ENCODE measurements at places on chromosomes 1 and 21.

DNA sequence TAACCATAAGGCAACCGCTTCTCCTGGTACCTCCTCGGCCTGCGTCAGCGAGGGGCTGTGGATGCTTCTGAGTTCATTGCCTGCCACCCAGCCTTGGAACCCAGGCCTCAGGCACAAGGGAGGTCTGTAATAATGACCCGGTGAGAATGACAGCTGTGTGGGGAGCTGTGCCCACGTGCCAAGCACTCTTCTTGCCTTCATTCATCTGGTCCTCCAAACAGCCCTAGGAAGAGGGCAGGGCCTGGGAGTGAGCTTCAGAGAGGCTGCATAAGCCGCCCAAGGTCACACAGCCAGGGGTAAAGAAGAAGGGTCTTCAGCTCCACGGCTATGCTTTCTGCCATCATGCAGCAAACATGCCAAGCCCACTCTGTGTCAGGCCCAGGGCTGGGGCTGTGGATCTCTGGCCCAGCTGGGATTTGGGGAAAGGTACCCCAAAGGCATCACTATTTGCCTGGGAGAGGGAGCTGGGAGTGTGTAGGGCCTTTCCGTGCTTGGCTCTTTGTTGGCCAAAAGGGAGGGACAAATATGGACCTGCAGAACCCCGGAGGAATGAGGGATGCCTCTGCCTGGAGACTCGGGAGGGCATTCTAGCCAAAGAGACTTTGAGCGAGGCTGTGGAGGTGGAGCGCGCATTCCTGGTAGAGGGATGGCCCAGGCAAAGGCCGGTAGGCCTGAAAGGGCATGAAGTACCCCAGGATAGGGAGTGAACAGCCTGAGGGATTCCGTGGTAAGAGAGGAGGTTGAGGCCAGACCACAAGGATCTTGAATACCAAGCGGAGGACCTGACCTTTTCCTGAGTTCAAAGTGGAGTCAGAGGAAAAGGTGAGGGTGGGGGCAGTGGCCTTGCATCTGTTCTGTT lies 10.1 kb upstream of the EDN2 start:
- no peak for DNase-seq

GRCh38 chr1:202122639-202123335 lies at the start of gene GPR37L1:
Gene GPR37L1, plus strand, starts transcription at chr1:202122917. Its CDS starts 47 bp downstream, at chr1:202122964.
- no peak for DNase-seq

DNA sequence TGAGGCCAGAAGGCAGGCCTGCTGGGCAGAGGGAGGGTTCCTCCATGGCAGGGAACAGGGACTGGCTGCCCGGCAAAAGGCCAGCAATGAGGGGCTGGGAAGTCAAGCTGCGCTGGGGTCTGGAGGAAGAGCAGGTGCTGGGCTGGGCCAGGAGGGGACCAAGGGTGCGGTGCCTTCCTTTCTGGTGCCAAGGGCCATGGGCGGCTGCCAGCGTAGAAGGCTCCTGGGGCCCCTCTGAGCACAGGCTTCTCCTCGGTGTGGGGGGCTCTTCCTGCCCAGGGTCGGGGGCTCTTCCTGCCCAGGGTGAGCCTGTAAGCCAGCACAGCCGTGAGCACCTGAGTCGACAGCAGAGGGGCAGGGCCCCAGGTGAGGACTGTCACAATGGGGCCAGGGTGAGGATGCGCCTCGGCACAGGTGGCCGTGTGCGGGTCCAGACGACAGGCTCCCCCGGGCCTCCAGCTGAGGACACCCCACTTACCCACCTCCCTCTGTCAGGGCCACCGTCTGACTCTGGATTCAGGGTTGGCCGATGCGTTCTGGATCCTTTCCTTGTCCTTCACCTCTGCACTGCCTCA lies 10.7 kb upstream of the DNMT3L start:
- DNase-seq = no peak

- peak; percentile 3 for DNase-seq
These were observed 57.1 kb downstream of the WNT9A start for GRCh38 chr1:227890451-227891222.

DNA sequence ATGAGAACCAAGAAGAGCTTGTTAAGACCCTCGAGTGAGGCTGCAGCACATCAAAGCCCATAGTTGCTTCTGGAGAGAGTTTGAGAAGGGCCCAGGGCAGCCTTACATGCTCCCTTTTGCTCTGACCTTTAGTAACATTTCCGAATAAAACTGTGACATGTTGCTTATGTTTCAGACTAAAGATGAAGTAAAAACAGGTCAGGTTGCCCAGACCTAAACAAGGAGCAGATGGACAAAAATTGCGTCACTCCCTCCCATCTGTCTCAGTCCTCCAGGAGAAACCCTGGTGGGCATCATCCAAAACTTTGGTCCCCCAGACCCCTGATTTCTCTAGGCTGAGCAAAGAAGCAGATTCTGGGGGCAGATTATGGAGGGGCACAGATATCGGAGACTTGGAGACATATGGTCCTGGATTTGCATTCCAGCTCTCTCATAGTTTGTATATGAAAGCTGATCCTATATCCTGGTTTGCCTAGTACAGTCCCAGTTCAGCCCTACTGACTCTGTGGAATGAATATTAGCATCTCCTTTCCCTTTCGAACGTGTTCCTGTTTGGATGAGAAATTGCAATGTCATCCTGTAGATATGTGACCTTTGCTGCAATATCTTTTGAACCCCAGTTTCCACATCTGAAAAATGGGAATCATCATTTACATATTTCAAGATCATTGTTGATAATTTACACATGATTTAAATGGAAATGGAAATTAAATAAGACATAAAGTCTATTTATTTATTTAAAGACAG lies 304.9 kb upstream of the USP24 start:
- no peak for DNase-seq

DNA sequence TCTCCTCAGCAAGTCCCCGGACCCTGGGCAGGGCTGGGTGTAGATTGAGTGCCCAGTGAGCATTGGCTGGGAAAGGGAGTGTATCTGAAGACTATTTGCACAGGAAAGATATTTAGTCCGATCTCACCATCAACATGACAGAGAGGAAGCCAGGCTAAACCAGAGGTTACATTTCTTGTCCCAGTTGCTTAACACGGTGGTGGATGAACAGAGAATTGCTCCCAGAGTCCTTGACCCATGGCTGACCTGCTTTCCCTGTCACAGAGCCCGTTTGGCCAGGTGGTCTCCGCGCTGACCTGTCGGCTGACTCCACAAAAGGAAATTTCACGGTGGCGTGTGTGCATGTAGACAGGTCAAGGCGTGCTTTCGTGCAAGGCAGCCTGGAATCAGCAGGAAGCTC lies 83.5 kb downstream of the BEND5 start:
- DNase-seq = no peak

DNA sequence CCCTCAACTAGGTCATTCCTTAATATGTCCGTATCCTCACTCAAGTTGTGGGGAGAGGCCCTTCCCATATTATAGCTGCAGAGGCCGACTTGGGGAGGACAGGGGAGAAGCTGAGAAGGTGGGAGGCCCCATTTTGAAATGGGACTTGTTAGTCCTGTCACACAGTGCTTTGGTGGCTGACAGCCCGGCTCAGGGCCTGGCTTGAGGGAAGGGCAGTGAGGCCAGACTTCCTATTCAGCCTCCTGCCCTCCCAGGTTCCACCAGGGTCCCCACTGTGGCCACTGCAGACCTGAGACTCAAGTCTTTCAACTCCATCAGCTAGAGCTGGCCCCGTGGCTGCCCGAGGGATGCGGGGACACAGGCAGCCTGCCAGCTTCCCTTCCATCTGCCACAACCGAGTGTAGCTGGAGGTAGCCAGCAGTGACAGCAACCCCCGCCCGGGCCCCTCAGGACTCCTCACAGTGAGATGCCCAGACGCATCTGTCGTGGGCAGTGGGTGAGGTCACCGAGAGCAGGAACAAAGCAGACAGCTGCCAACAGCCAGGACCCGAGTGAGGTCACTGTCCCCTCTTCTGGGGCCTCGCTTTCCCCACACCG lies 36.9 kb downstream of the SIM2 start:
- DNase-seq = no peak

Measured in activated naive CD4-positive, alpha-beta T cell treated with anti-CD3 and anti-CD28 coated beads for 36 hours (primary cell).